ENCODE measurements at places on chromosomes 5 and 9. TPM values are rescaled to one million over a fixed set of nuclear protein-coding genes. Genes with fewer than 3 reads are reported as not detected.

Gene PCDHGA7
- 1.5 TPM for total RNA-seq

Gene TNIP1
- 87.0 TPM for total RNA-seq

Gene SLC25A46
- 31.1 TPM for total RNA-seq

Gene SGCD
- not detected for total RNA-seq

Gene GRIA1
- total RNA-seq, result not detected

Gene NACC2
- 27.1 TPM for total RNA-seq

Gene HAVCR1
- total RNA-seq, result not detected

Gene IER5L
- 12.3 TPM for total RNA-seq

Gene SPAG8
- total RNA-seq, result 0.69 TPM

Gene ZNF367
- total RNA-seq, result 10.0 TPM

Gene COL15A1
- not detected for total RNA-seq

- DNase-seq, result no peak
These were observed 26.4 kb upstream of the STC2 start for GRCh38 chr5:173354645-173355044.

GRCh38 chr9:117826837-117827236 lies 122.6 kb downstream of the TLR4 start:
- DNase-seq, result no peak

DNA sequence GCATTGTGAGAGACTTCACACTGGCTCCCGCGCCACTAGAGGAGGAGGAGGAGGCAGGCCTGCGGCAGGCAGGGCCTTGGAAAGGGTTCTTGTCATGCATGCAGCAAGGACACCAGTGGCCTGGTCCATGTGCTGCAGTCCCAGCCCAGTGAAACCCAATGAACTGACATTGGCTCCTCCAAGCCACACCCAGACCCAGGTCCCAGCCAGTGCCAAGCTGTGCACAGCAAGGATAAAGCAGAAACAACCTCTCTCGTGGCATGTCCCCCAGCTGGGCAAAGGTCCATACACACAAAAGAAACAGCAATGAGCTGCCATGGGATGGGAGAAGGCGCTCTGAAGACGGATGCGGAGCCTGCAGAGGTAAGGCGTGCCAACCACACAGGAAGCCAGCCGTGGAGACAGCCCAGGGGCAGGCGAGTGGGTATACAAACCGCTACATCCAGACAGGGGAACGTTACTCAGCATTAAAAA lies 89.2 kb downstream of the SEMA4D start:
- no peak for DNase-seq

DNA sequence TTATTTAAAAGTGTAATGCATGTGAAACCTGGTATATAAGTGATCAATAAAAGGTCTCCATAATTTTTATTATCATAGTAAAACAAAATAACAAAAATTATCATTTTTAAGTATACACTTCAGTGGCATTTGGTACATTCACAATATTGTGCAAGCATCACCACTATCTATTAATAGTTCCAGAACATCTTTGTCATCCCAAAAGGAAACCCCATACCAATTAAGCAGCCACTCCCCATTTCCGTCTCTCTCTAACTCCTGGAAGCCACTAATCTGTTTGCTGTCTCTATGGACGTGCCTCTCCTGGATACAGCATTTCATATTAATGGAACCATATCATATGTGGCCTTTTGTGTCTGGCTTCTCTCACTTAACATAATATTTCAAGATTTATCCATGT lies 7.6 kb downstream of the OLFML2A start:
- DNase-seq, result no peak

DNA sequence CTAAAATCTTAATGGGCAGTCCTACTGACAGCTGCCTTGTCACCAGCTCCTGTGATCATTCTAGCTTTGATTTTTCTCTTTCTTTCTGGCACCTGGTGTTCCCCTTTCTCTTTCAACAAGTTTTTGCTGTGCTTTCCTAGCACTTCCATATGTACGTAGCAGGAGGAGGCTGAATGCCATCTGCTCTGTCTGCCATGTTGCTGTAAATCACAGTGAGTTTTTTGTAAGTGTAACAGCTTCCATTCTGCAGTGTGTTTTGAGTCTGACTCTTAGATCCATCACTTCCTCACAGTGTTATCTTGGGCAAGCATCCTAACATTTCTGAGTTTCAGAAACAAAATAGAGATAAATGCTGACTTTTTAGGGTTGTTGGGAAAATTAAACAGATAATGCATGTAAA lies 247.9 kb downstream of the DOCK8 start:
- no peak for DNase-seq

DNA sequence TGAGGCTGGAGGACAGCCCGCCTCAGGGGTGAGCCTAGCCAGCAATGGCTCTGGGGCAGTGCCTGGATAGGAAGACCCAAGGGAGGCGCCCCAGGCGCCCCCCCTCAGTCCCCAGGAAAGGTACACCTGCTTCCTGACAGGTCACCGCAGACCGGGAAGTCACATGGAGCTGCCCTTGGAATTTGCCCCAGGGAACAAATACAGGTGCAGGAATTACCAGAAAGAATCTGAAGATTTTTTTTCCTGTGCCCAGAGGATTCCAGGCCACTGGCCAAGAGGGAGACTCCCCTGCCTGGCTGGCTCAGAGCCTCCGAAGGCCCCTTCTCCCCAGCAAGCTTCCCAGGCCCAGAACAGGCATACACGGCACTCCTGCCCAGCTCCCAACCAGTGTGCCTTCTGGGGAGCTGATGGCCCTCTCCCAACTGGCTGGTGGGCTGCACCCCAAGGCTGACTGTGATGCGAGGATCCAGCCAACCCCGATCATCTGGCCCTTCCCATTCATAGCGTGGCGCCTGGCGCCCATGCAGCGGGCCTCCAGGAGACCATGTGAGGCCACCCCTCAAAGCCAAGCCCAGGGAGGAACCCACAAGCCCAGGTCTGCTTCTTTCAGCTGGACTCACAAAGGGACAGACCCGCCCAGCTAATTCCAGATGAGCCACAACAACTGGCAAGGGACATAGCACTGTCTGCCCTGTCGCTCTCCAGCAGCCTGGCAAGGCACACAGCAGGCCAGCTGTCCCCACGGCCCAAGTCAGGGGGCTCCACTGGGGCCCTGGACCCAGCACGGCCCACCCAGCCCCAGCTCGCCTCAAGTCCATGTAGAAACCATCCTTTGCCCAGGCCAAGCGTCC lies 2.3 kb downstream of the TPRN start:
- DNase-seq, result no peak

DNA sequence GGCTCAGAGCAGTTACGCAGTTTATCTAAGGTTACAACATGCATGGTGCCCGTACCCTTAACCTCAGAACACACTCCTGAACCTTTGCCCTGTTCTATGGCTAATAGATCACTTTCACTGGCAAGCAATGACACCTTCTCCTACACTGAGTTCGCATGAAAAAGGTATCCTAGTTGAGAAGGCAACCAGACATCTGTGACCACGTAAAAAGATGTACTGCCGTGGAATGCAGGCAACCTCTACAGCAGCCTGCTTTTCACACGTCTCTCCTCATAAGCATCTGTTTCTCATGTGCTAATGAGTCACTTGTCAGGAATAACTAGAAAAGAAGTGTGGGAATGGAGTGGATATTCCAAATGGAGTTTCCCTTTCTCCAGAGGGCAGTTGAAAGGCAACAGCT lies 71.4 kb downstream of the FBXO38 start:
- no peak for DNase-seq

DNA sequence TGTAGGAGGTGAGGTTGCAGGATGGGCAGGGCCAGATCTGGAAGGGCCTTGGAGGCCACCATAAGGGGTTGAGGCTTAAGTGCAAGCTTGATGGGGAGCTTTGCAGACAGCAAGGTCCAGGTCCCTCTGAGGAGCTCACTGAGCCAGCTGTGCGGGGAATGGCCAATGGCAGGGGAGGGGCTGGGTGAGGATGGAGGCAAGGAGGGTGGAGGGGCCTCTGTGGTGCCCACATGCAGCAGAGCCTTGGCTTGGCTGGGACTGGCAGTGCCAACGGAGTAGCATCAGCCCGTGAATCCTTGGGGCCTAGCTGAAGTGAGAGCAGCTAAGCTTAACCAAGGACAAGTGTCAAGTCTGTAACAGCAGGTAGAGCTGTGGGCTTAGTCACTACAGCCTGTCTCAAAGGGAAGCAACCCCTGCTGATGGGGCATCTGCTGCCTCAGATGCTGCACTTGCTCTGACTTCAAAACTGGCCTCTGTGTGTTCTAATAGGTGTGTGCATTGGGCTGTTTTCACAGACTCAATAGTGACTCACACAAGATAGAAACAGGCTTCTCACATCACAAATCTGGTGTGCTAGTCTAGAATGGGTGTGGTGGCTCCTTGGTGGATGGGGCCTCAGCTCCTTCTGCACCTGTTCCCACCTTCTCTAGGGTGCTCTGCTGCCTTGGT lies 16.3 kb downstream of the GALNT12 start:
- no peak for DNase-seq

DNA sequence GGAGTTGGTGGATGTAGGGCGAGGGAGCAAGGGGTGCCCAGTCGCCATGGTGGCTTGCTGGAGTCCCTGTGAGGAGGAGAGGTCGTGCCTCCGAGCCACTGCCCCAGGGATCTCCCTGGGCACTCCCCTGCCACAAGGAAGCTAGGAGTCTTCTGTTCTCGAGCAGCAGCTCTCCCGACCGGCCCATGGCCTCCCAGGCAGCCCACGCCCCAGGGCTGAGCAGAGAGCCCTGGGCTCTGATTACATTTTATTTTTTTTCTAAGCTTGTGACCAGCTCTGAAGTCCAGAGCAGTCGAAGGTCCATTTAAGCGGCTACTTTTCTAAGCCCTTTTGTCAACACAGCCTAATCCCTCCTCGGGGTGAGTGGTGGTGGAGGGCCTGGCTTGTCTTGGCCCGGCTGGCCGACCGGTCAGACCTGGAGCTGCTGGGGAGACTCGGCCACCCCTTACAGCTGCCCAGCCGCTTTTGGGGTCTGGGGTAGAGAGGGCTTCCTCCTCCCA lies 2.1 kb downstream of the RXRA start:
- peak; percentile 34 for DNase-seq

DNA sequence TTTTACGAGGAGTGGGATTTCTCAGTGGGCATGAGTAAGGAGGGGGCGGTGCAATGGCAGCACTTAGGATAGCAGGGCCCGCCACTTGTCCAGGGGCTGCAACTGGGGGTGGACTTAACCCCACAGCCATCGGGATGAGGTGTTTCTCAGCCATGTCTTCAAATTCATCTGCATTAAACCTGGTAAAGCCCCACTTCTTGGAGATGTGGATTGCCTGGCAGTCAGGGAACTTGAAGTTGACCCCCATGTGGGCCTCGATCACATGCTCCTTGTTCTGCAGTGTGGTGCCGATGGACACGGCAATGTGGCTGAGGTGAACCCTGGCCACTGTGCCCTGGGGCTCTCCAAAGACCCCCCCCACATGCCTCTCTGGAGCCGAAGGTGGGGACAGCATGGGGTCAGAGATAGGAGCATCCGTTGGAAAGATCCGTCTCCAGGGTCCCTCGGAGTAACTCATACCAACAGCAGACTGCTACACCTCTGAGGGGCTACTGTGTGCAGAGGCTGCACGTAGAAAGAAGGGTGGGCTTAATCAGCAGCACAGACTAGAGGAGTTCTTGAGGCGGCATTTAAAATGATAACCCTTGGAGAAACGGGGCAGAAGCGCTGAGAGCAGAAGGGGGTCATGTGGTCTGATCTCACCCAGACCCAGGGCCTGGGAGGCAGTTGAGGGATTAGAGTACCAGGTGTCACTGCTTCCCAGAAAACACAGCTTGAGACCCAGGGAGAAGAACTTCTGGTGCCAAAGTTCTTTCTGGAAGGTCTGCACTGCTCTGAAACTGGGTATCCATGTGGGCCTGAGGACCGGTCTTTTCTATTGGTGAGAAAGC lies 141.4 kb downstream of the MTX3 start:
- DNase-seq, result no peak

- DNase-seq, result no peak
These were observed 78.8 kb downstream of the NIPSNAP3B start for GRCh38 chr9:104842698-104843097.

- no peak for DNase-seq
These were observed 177.3 kb upstream of the ADAMTSL1 start for GRCh38 chr9:18296702-18297055.

- no peak for DNase-seq
These were observed 66.5 kb downstream of the COX7C start for GRCh38 chr5:86684222-86684621.

GRCh38 chr5:129912601-129913255 lies 8.5 kb downstream of the CHSY3 start:
- no peak for DNase-seq

GRCh38 chr9:126015424-126015823 lies 268.3 kb downstream of the PBX3 start:
- DNase-seq, result no peak

GRCh38 chr5:178516504-178517235 lies 73.5 kb downstream of the COL23A1 start:
- DNase-seq, result no peak

GRCh38 chr5:74226716-74227485 lies 413.6 kb downstream of the ENC1 start:
- DNase-seq, result no peak

DNA sequence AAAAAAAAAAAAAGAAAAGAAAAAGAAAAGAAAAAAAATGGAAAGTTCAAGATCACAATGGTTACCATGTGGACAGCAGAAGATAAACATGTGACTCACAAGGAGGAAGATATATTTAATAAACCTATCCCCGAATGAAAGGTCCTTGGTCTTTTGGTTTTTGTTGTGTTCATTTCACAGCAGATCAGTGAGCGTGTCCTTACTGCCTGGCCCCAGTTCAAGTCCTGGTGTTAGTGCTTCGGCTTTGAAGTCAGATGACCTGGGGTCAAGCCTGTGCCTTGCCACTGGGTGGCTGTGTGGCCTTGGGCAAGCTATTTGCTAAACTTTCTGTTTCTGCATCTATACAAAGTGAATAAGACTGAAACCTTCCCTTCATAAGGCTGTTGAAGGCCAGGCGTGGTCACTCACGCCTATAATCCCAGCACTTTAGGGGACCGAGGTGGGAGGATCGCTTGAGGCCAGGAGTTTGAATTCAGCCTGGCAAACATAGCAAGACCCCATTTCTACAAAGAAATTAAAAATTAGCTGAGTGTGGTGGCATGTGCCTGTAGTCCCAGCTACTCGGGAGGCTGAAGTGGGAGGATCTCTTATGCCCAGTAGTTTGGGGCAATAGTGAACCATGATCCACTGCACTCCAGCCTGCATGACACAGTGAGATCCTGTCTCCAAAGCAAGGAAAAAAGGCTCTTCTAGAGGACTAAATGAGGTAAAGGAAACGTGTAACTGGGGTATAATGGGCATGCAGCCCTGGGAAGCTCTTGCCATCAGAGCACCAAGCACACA lies 94.5 kb upstream of the SPATA31D4 start:
- DNase-seq, result peak; percentile 62

- DNase-seq, result no peak
These were observed 125.3 kb upstream of the MARCHF11 start for GRCh38 chr5:16304846-16305245.
